Activated CD8-positive, alpha-beta memory T cell treated with anti-CD3 and anti-CD28 coated beads for 36 hours (primary cell): ENCODE measurements at places on chromosomes 2 and 18. TPM values are rescaled to one million over a fixed set of nuclear protein-coding genes. Genes with fewer than 3 reads are reported as not detected.

Gene RNMT
- total RNA-seq = 57.4 TPM

Gene VIT
- total RNA-seq = not detected

Gene ADRA2B
- 0.25 TPM for total RNA-seq

Gene TRAPPC12
- total RNA-seq = 66.6 TPM

Gene C1QL2
- not detected for total RNA-seq

Gene TEKT4
- not detected for total RNA-seq

Gene DYNAP
- not detected for total RNA-seq

Gene NOSTRIN
- total RNA-seq = not detected

Gene TMEM200C
- not detected for total RNA-seq

Gene LINC00305
- total RNA-seq = not detected

Gene SOX11
- total RNA-seq = not detected

Gene MC4R
- total RNA-seq = not detected

Gene RAB6C
- total RNA-seq = 0.06 TPM

Gene GPR75
- total RNA-seq = 2.2 TPM

Gene ANKRD30B
- not detected for total RNA-seq

Gene PER2
- 12.6 TPM for total RNA-seq

Gene TUBB8B
- not detected for total RNA-seq

Gene BMPR2
- 9.3 TPM for total RNA-seq

Gene LONRF2
- 0.08 TPM for total RNA-seq

Gene COLEC11
- 0.38 TPM for total RNA-seq

Gene MC5R
- not detected for total RNA-seq
